8988T (cell line): ENCODE measurements at places on chromosomes 4 and X.

- no peak for DNase-seq
These were observed 32.2 kb downstream of the PCDH19 start for GRCh38 chrX:100377826-100378225.

- no peak for DNase-seq
These were observed 78.1 kb upstream of the HPGD start for GRCh38 chr4:174600391-174600790.

DNA sequence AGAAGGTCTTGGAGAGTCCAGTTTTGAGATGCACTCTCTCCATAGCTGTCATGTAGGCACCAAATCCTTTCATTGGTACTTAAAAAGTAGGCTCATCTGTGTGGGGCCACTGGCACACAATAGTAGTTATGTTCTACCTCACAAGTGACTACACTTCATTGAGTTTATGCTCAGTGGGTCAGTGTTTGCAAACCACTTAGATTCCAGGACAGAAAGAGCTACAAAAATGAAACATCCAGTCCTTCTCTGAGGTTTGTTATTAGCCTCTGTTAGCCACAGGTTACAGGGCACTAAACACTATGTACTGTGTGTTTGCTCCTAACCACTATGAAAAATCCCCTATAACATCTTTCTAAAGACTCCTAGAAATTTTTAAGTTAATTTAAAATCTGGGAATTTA is 13.8 kb downstream of the RAB28 start:
- DNase-seq = no peak

DNA sequence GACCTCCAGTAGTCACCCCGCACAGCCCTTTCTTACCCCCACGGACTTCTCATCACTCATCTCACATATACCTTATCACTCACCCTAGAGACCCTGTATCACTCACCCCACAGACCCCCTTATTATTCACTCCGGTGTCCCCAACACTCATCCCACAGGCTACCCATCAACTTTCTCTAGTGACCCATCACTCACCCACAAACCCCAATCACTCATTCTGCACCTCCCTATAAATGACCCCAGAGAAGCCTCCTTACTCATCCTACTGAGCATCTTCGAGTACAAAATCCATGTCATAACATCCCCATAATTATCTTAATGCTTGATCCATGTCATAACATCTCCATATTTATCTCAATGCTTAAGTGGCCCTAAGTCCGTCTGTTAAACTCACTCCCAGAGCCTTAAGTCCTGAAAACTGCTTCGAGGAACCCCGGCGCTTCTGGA is 934 bp downstream of the ZNF41 start:
- DNase-seq = no peak

- DNase-seq = no peak
These were observed 317.6 kb upstream of the GNPDA2 start for GRCh38 chr4:45043911-45044310.

DNA sequence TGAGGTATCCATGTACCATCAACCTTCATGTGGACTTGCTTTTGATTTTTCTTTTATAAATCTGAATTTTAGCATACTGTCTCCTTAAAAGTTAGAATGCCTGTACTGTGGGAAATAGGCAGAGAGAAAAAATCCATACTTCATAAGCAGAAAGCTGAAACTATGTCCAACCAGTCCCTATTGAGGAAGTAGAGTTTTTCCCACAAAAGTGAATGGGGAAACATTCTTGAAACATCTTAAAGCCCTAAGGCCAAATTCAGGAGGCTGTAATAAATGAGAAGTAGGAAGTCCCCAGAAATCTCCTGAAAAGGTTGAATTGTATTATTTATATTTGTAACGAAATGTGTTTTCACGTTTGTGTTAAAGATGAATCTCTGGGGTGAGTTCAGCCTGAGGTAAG is 56.3 kb downstream of the ENOX2 start:
- no peak for DNase-seq
